Stimulated activated CD8-positive, alpha-beta memory T cell treated with anti-CD3 and anti-CD28 coated beads, Interleukin-7, amount 100 ng/mL, for 1 hour (primary cell): ENCODE measurements at places on chromosomes 13 and 19.

- no peak for DNase-seq
Measured at GRCh38 chr13:78732445-78733017, 73.6 kb upstream of the OBI1 start.

- DNase-seq: no peak
Measured at GRCh38 chr13:103373916-103374315, 307.7 kb upstream of the SLC10A2 start.

- no peak for DNase-seq
Measured at GRCh38 chr13:99363949-99364348, 56.8 kb upstream of the GPR183 start.

- DNase-seq: no peak
Measured at GRCh38 chr13:25179832-25180774, 8.0 kb upstream of the AMER2 start.

DNA sequence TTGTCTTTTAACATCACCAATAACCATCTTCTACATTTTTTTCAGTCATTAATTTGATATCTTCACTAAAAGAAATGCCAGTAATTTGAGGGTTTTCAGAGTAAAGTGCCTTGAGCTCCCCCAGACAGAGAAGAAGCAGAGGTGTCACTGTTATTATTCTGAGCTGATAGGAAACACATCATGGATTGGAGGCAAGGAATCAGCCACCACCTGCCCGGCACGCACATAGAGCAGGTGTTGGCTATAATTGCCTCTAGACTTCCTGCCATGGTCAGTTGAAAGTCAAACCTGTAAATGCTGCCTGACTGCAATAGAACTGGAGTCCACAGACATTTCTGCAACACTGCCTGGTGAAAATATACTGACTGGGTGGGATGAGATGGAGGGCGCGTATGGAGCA, 776.6 kb downstream of the UQCRFS1 start:
- no peak for DNase-seq

DNA sequence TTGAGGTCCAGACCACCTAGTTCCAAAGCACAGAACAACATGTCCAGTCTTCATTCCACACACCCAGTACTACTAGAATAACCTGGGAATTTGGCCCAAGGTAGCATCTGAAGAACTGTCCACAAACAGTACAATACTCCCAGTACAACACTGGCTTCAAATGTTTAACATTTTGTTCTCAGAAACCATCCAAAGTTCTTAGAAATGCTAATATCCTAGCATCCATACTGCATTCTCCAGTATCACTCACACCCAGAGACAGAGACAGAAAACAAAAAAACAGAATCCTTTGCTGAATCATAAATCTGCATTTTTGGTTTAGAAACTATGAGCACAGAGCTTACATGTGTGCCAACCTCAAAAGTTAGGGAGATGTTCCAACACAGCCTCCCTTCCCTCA, 490.8 kb downstream of the FOXO1 start:
- DNase-seq: no peak

GRCh38 chr19:19268453-19269385, 4.4 kb downstream of the TM6SF2 start:
- DNase-seq: no peak

DNA sequence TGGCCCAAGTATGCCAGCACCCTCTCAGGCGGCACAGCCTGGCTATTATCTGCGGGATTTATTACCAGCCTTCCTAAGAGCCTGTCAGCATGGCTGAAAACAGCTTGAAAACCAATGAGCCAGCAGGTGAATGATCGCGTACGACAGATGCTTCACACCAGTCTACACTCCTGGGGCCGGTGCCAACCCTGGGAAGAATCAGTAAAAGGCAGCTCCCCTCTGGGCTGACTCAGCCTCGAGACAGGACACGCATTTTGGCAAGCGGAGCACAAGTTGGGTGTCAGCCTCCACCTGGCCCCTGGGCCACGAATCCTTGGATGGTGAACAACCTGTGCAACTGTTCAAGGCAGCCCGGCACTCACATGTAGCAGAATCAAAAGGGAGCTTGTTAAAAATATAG, 15.6 kb downstream of the EMP3 start:
- no peak for DNase-seq
